ENCODE measurements at places on chromosomes 7 and 10.

- DNase-seq: peak; percentile 56
Measured at GRCh38 chr7:6446838-6447580, 745 bp downstream of the DAGLB start.

DNA sequence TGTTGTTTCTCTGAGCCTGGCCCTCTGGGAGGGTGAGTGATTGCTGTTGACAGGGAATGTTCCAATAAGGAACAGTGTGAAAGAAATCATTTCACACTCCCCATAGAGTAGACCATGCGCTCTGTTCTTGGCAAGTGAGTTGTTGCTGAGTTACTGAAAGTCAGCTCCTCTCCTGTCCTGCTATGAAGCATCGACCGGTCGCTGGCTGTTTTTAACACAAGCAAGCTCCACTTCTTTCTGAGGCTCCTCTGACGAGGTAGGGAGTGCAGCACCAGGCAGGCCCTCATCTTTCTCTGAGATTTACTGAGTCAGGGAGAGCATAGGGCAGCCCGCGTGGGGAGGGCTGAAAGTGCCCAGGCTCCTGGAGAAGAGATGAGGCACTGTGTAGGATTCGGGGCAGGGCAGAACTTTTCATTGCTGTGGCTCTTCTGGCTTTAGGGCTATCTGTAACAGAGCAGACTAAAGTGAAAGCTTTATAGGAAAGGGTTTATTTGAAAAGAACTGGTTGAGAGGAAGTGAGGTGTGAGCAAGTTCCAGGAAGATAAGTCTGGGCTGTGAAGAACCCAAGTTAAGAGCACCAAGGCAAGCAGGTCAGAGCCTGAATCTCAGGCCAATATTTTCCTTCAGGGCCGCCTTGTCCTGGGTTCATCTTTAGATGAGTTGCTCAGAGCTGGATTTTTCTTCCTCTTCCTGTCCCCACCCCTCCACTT, 332.2 kb downstream of the CCSER2 start:
- no peak for DNase-seq

DNA sequence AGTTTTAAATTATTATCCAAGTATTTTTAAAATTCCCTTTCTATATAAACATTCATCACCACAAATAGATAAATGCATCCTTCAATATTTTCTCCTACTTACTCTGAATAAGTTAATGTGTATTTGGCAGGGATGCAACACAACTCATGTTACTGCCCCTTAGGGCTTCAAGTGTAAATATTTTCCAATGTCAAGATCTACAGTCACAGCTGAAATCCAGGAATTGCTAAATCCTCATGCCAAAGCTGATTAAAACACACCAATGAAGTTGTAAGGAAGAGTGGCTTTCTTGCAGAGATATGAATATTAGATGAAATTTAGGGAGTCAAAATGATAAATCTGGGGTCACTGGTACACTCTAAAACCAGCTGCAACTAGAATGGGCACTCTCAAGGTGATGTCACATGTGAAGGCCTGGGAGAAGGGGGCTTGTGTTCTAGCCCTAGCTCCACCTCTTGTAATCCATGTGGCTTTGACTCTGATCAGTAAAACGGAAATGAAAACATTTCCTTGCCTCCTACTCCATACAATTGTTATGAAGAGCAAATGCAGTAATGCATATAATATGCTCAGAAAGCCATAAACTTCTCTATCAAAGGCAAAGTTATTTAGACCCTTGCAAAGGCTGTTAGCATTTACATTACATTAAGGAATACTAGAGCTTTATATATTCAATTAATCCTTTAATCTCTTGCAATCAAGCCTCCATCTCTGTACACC, 228.1 kb upstream of the NFE2L3 start:
- DNase-seq: no peak

- no peak for DNase-seq
Measured at GRCh38 chr10:113890769-113891168, 36.3 kb downstream of the NHLRC2 start.

DNA sequence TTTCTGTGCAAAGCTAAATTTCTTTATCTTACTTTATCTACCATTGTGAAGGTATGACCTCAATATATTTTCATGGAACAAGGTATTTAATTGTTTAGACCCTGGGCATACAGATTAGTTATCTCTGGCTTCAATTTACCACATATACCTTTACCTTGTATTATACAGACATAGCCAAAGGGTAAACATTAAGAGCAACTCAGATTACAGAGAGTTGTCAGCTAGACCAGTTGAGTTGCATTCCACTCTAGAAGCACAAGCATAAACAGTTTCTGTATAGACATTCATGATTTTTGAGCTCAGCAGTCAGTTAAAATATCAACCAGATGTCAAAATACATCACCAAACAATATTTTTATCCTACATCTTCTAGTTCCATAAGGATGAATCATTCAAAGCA, 857.3 kb upstream of the ZWINT start:
- no peak for DNase-seq

GRCh38 chr10:49762566-49762877, 399 bp upstream of the OGDHL start:
- DNase-seq: no peak

GRCh38 chr7:138074540-138074939, 1.7 kb upstream of the AKR1D1 start:
- DNase-seq: no peak

DNA sequence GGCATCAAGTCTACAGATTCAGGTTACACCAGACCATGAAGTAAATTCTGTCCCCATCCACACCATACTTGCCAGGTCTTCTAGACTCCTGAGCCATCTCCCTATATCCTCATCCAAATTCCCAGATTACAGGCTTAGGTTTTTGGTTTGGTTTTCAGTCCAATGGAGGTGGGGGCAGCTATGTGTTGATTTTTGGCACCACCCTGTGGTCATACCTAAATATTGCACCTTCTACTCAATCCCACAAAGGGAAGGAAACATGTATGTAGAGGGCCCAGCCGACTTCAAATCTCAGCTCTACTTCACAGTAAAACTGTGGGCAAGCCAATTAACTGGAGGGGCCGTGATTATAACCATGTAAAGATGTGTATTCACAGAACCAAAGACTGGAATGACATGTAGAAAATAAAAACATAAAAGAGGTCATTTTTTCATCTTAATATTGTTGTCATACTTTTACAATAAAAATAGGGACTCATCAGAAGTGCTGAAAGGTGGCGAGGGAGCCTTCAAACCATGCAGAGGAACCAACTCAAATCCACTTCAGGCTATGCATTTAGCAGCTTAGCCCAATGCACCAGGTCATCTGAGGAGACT, 19.8 kb downstream of the ERCC6 start:
- peak; percentile 47 for DNase-seq

DNA sequence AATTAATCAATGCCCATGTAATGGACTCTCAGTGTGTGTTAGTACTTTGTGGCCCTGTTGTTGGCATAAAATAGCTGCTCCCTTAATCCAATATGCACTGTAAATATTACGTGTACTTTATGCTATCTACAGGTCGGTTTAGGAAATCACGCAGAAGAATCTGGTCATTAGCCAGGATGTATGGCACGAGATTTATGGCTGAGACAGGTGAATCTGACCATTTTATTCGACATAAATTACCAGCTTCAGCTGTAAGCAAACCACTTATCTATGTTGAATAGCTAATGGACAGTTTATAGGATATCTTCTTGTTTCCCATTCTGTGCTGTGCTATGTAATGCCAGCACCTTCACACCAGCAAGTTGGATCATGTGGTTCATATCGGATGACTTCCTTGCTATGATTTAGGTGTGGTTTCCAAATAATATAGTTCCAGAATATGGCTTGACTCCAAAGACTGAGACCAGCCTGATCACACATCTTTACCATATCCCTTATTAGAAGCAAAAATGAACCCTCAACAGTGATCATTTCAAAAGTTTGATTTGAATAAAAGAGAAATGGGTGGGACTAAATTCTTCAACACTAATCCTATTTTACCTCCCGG, 301.4 kb downstream of the AHR start:
- no peak for DNase-seq

GRCh38 chr10:15725603-15726002, 5.9 kb upstream of the ITGA8 start:
- peak; percentile 49 for DNase-seq

- no peak for DNase-seq
Measured at GRCh38 chr7:97089771-97090170, 27.7 kb upstream of the SDHAF3 start.

DNA sequence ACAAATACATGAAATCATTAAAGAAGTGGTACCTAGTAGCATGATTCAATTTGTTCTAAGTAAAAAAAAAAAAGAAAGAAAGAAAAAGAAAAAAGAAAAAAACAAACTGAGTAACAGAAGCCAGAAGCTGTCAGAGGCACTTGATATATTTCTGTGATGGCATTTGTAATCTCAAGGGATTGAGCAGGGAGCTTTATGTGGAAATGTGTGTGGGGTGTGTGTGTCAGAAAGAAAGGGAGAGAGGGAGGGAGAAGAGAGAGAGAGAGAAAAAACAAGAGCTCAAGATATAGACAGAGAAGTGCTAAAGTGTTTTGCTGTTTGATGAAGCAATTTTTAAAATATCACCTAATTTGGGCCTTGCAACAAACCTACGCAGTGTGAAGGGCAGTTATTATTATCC, 357.6 kb upstream of the PCDH15 start:
- DNase-seq: no peak

GRCh38 chr10:34299105-34299611, 515.9 kb downstream of the PARD3 start:
- DNase-seq: no peak

Data from GM13976 (cell line).